Upper lobe of left lung (tissue), 6 donors: ENCODE measurements at places on chromosomes 7 and 10. TPM values are rescaled to one million over a fixed set of nuclear protein-coding genes. Genes with fewer than 3 reads are reported as not detected.

Gene SPACDR
- 2.1 TPM for total RNA-seq

Gene ELOVL3
- total RNA-seq: 0.46 TPM

Gene METTL27
- 8.3 TPM for total RNA-seq

Gene ADRA2A
- total RNA-seq: 1.5 TPM

Gene HOXA9
- total RNA-seq: 1.2 TPM

Gene HYAL4
- not detected for total RNA-seq

Gene CNPY4
- 5.8 TPM for total RNA-seq

Gene CNPY1
- total RNA-seq: not detected

Gene VAX1
- not detected for total RNA-seq

DNA sequence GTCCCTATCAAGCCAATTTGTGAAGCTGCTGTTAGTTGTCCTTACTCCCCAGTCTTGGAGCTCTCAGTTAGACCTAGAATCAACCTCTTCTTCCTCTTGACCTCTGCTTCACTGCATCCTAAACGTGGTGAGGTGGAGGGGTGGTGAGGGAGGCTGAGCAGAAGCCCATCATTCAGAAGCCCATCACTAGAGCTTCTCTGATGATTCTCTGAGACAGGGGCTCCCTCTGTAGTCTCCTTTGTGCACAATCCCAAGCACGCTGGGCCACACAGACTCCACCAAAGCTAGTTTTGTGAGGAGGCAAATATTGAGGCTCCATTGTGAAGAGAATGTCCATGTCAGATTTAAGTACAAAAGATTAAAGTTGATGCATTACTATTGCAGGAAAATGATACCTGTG lies 163.8 kb upstream of the PRSS1 start:
- DNase-seq: no peak

- DNase-seq: no peak
These were observed 104.3 kb downstream of the KIAA1217 start for GRCh38 chr10:24313283-24313682.

GRCh38 chr10:106114656-106115186 lies 1049.8 kb downstream of the SORCS1 start:
- DNase-seq: peak; percentile 16

DNA sequence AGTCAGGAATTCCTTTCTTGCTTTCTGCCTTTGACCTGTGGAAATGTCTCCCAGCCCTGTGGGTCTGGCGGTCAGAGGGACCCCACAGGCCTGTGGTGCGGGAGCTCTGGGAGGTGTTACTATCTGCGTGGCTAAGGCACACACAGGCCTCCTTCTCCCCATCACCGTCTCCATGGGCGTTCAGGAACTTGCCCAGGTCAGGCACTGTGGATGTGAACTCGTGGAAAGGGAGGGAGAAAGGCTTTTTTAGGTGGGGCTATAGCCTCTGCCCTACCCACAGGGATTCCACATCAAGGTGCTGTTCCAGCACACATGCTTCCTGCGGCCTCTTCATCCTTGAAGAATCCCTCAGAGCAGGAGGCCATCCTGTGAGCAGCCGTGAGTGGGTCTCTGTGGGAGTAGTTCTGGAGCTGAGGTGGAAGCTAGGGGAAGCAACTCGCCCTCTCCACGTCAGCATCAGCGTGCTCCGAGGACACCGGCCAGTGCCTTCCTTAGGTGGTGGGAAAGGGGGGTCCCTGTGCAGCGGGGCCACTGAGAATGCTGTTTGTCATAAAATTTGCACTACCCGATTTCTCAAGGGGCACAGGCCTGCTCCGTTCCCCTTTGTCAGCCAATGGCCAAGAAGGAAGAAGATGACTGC lies 7.5 kb upstream of the ATP6V0E2 start:
- DNase-seq: no peak

- no peak for DNase-seq
These were observed 10.7 kb upstream of the UCN3 start for GRCh38 chr10:5354068-5354467.

- no peak for DNase-seq
These were observed 286.9 kb upstream of the DKK1 start for GRCh38 chr10:52027055-52027705.

DNA sequence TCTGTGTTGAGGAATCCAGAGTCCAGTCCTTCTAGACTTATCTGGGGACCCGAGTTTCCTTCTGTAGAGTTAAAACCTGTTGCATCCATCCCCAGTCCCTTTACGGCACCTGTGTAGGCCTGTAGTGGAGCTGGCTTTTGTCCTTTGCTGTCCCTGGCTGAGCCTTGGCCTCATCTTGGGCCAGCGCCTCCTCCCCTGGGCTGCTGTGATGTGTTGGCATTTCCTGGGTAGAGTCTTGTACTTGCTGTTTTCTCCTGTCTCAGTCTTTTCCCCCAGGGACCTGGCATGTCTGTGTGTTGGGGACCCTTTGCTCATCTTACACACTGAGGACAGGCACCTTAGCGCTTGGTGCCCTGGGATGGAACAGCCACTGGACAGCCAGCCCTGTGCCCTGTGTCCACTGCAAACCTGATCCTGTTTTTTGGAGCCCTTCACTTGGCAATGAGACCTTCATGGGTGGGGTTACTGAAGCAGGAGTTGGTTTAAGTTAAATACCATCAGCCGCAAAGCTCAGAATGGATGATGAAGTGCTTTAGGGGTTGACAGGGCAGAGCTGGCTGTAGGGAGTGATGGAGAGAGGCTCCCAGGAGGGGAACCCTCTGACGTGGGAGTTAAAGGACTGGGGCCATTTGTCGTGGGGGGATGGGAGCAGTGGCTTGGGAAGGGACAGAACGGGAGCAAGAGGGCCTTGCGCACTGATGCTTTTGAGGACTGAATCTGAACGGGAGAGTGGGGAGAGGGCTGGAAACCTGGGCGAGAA lies 50.9 kb downstream of the CUX1 start:
- DNase-seq: no peak

DNA sequence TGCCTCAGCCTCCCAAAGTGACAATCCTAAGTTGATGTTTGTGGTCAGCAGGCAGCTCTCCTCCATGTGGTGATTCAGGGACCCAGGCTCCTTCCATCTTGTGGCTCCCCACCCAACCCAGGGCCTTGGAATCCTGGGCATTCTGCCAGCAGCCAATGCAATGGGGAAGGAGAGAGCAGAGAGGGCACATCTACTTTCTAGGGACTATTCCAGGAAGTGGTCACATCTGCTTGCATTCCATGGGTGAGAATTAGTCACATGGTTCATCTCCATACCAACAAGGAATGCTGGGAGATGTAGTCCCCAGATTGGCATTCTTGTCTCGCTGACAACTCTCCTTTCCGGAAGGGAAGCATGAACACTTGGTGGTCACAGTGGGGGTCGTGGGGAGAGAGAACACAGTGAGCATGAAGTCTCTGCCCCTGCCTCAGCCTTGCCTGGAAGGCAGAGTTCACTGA lies 9.9 kb upstream of the SRRM3 start:
- DNase-seq: no peak

DNA sequence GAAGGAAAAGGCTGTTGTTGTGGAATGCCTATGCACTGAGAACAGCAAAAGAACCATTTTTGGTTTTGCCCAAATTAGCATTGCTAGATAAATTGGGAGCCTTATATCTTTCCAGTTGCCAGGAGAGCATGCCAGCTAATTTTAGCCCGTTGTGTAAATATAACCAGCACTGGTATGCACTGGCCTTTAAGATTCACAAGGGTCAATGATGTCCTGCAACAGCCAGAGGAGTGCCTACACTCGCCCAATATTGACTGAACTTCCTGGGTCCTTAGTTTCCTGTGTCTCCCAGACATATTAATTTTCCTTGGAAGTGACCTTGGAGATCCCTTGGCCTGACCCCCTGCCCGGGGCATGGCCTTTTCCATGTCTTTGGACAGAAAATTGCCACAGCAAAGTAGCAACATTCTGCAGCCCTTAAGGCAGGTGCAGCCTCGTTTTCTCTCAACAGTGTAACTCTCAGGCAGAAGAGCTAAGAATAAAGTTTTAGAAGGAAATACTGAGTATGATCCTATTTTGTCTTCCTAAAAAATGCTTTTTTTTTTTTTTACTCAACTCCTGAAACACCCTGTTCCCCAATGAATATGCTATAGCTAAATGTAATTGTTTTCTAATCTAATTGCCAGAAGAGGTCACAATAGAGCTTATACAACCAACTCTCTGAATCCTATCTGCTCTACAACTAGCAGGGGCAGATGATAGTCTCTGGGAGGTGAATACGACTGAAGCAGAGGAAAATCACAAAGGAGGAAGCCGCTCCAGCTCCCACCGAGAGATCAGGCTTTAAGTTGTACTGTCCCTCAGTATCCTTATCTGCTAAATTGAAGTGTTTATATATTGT lies 131.9 kb upstream of the PCGF5 start:
- DNase-seq: no peak

DNA sequence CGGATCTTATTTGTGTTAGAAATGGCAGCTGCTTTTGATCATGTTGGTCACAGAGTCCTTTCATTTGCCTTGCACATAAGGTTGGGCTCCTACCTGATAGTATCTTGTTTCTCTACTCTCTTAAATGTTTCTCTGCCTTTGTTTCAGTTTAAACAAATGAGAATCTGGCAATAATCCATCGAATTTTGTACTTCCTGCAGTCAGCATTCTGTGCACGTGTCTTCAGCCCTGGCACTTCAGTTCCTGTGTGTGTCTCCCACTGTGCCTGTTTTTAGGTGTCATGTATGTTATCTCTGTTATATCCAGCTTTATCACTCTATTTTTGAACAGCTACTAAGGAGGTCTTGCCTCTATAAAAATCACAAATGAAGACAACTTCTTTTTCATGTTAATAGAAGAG lies 28.4 kb upstream of the PTER start:
- no peak for DNase-seq

DNA sequence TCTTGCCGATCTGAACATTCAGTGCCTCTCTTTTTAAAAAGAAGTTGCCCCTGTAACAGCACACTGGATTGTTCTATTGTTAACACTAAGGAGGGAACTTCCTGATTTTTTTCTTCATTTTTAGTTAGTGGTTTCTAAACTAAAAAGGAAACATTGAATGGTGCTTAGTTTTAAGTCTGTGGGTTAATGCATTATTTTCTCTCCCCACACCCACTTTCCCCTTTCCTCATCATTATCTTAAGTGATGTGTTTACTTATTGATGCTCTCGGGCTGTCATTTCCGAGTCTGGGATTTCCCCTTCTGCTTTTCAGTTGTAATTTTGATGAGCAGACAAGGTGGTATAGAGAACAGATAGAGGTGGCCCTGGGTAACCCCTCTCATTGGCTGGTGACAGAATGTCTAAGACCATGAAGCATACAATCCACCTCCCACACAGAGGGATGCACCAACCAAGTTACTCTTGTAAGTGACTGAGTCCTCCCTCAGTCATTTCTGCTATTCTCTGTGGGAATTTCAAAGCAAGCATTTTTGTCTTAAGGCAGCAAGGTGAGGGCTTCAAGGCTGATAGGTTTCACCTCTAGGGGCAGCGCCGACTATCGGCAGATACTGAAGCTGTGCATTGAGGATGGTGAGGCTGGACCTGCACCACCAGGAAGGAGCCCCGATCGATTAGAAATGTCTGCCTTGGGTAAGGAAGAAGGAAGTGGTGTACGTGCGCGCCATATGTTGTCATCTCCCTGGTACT lies 49.5 kb downstream of the CHN2 start:
- DNase-seq: no peak

- no peak for DNase-seq
These were observed 74.2 kb downstream of the JAZF1 start for GRCh38 chr7:28106321-28106829.

DNA sequence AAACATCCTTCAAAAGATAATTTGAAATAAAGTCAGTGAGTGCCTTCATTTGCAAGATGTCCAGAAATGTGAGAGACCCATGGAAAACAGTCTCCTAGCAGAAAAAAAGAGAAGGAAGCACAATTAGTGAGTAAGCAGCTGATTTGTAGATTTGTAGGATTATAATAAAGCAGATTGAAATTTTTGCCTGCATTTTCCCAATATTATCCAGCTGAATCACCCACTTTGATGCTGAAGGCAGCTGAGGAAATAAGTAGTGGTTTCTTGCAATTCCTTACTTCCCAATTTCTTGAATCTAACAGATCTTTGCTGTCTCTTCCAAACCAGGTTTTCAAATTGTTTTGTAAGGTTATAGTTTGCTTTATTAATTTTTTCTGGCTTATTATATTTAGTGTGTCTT lies 181.4 kb downstream of the GNAT3 start:
- no peak for DNase-seq

- no peak for DNase-seq
These were observed 113.3 kb upstream of the KIF5B start for GRCh38 chr10:32169556-32169955.

DNA sequence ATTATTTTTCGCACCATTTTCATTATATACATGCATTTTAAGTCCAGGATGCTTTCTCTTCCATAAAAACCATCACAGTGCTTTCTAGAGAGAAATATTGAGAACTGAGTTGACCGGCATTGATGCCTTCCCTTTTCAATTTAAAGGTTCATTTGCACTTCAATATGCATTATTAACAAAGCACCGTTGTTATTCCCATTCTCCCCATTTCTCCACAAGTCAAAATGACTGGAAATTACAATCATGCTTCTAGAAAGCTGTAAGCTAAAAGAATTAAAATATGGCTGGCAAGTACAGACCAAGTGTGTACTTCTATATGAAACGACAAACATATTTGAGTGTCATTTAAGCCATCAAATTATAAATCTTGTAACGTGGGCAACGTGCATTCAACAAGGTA lies 219.5 kb downstream of the FANK1 start:
- DNase-seq: no peak

DNA sequence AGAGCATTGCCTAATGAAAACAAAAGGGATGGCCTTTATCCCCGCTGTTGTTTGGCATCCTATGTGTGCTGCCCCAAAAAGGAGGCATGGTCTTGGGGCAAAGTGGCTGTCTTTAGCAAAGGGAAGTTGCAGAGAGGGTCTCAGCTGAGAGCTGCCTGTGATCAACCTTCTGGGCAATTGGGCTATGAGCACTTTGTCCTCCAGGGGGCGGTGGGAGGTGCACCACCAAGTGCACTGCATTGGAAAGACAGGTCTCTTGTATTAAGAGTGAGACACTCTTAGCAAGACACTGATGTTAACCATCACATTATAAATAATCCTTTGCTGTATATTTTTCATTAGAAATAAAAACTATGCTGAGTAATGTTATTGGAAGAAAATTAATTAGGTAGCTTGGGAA lies 314.8 kb downstream of the POM121L12 start:
- no peak for DNase-seq

DNA sequence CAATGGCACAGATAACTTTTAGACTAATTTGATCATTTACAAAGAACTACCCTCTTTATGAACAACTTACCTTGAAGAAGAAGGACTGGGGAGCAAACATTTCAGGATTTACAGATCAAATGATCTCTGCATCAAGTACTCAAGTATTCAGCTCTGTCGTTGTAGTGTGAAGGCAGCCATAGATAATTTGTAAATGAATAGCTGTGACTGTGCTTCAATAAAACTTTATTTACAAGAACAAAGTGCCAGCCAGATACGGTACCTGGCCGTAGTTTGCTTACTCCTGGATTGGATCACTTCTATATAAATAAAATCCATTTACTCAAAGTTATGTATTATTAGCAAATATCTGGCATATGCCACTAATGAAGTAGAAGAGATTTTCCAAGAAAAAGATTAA lies 388.2 kb upstream of the SEMA3A start:
- no peak for DNase-seq

DNA sequence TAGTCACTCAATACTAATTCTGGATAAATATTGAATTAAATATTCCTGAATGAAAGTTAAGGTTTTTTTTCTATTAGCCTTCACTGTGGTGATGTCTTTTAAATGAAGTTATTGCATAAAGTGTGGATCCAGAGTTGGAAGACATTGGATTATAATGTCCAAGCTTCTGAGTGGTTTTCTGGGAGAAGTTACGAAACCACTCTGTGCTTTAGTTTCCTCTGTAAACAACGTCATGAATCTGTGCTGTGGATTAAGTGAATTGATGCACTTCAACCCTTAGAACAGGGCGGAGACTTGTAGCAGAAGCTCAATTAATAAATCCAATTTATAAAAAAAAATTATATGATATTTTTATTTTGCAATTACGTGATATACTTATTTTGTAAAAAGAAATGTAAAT lies 271.7 kb downstream of the BICC1 start:
- no peak for DNase-seq
